ENCODE measurements at places on chromosomes 3 and 15. TPM values are rescaled to one million over a fixed set of nuclear protein-coding genes. Genes with fewer than 3 reads are reported as not detected.

Gene PTH1R
- 5.8 TPM for total RNA-seq

Gene CIAO2A
- 137 TPM for total RNA-seq

Gene VIPR1
- 320 TPM for total RNA-seq

GRCh38 chr3:148510116-148510515 is 187.6 kb upstream of the AGTR1 start:
- DNase-seq, result no peak

GRCh38 chr15:33503681-33504080 is 192.9 kb downstream of the RYR3 start:
- DNase-seq, result no peak

GRCh38 chr3:129749692-129750091 is 143.2 kb upstream of the PLXND1 start:
- DNase-seq, result no peak

- no peak for DNase-seq
Observed at GRCh38 chr15:101366853-101367252, 71.8 kb upstream of the SNRPA1 start.
